ENCODE measurements at places on chromosomes 6 and 20.

DNA sequence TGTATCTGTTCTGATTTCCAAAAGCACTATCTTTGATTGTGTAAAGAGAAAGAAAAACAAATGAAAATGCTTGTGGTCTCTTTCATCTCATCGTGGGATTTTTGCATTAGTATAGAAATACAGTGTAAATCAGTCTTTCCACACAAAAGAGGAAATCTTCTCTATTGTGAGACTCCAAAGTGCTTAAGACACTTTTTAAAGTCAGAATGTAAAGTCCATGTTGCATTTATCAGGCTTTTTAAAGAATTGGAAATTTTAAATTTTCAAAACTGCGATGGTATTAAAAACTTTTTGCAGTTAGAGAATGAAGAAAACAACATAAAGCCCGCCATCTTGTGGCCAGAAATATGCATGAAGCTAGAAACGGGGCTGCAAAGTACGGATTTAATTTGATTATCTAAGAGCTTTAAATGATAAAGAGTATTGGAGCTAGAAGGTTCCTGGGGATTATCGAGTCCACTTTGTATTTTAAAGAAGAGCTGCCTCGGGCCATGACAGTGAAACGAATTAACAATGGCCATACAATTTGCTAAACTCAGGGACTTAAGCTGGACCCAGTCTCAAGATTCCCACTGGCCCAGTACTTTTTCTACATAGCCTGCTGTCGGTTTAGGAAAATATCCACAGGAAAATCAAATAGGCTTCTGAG, 339.6 kb downstream of the ARHGAP18 start:
- no peak for DNase-seq

GRCh38 chr6:20584100-20584731, 50.0 kb downstream of the CDKAL1 start:
- DNase-seq, result no peak

DNA sequence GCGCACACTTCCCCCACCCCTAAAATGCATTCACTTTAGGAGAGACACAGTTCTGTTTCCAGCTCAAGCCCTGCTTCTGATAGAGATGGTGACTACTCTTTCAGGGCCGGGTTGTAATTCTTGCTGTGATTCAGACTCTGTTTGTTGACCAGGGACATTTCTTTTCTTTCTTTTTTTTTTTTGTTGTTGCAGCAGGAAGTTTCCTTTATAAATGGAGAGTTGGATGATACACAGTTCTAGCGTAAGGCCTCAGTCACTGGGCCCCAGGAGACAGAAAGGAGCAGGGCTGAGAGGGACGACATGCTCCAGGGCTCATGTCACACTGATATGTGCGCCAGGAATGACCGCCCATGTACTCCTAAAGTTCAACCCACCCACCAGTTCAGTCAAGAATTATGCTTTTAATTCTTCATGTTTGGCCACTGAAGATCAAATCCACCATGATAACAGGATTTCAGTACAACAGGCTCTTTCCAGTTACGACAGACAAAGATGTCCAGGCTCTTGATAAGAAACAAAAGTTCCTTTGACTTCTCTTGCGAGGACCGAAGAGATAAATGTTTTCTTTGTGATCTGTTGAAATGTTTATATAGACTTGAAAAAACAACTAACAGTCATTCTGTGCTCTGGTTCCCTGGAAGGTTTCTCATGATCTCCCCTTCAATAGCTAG, 142.5 kb downstream of the CD164 start:
- no peak for DNase-seq

GRCh38 chr6:144493035-144493910, 208.1 kb downstream of the UTRN start:
- DNase-seq, result no peak

- no peak for DNase-seq
These were observed 4.2 kb upstream of the TSBP1 start for GRCh38 chr6:32375739-32376529.

GRCh38 chr6:14337152-14337551, 219.6 kb downstream of the CD83 start:
- no peak for DNase-seq

Data from activated gamma-delta T cell treated with anti-CD3 and anti-CD28 coated beads, Interleukin-2, amount 50 U/mL, for 16 hours (primary cell).